ENCODE measurements at places on chromosomes 12 and 14.

- peak; percentile 34 for DNase-seq
Measured at GRCh38 chr14:74618078-74618952, 6.3 kb upstream of the LTBP2 start.

DNA sequence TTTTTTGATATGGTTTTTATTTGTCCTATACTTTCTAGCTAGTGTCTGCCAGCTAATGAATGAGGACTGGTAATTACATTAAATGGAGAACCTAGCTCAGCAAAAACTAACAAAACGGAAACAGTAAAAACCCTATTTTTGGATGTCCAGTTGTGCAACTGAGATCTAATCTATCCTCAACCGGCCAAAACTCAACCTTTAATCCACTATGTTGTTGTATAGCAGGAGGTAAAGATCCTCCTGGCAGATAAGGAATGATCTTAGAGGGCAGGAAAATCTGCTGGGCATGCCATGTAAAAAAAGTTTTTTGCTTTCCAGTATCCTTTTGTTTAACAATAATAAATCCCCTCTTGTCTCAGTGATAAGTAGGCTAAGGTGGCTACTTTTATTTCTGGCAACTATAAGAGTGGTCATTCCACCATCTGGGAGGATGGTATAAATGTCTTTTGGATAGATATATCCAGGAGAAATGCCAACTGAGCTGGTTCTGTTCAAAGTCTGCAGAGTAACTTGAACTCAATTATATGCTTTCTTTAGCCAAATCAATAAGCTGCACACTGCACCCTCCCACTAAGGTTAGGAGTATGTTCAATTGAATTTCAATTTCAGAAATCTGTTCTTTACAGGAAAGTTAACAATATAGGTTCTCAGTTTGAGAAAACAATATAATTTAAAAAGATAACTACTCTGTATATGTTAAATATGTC lies 40.1 kb downstream of the WASHC3 start:
- DNase-seq = no peak

GRCh38 chr12:1840981-1841425 lies 20.6 kb downstream of the LRTM2 start:
- no peak for DNase-seq

GRCh38 chr12:6826125-6826733 lies 2.0 kb upstream of the P3H3 start:
- DNase-seq = no peak

DNA sequence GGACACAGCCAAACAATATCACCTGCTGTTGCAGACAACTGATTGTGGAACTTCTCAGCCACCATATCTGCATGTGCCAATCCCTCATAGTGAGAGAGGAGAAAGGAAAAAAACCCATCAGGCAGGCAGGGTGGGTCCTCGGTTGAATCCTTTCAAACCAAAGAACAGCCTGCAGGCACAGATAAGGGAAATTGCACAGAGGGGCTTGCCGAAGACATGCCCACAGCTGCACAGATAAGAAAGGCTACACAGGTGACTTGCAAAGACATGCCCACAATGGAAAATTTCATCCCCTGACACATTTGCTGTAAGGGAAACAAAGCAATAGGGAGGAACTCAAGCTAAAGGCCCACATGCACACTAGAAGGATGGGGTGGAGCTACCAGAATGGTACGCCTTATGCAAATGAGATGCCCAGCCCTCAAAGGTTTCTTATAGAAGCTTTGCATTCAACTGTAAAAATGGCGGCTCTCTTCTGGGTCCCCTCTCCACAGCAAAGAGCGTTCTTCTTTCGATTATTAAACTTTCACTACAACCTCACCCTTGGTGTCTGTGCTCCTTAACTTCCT lies 170.0 kb upstream of the TMPO start:
- no peak for DNase-seq

GRCh38 chr14:102885737-102886447 lies 36.6 kb upstream of the AMN start:
- DNase-seq = no peak

- no peak for DNase-seq
Measured at GRCh38 chr12:54704202-54704601, 56.0 kb upstream of the DCD start.
